GM19239 (cell line): ENCODE measurements at places on chromosomes 3 and 15.

DNA sequence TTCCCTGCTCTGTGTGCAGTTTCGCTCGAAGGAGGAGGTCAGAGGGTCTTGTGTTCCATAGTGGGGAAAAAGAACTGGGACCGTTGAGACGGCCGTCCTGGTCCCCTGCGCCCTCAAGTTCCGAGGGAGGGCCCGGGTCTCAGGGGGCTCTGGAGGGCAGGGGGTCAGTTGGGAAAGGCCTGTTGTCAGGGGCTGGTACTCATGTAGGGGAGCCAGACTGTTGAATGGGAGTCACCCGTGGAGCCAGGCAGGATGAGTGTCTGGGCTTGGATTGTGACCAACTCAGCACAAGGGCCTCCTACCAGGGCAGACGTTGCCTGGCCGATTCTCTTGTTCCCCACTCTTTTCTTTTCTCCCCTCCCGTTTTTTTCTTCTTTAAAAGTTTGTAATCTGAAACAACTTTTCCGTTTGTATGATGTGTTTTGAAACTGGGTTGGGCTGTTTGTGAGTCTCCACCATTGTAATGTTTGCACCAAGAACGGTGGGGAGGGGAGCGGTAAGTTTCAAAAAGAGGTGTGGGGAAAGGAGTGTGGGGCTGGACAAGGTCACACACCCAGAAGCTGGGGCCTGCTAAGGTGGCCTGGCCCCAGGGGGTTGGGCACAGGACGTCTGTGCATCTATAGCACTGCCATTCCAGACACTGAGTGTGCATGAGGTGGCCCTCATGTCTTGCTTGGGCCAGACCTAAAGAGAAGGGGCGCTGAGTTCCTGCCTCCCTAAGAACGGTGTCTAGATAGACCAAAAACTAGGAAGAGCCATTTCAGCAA, 1.1 kb downstream of the CMTM7 start:
- no peak for DNase-seq

DNA sequence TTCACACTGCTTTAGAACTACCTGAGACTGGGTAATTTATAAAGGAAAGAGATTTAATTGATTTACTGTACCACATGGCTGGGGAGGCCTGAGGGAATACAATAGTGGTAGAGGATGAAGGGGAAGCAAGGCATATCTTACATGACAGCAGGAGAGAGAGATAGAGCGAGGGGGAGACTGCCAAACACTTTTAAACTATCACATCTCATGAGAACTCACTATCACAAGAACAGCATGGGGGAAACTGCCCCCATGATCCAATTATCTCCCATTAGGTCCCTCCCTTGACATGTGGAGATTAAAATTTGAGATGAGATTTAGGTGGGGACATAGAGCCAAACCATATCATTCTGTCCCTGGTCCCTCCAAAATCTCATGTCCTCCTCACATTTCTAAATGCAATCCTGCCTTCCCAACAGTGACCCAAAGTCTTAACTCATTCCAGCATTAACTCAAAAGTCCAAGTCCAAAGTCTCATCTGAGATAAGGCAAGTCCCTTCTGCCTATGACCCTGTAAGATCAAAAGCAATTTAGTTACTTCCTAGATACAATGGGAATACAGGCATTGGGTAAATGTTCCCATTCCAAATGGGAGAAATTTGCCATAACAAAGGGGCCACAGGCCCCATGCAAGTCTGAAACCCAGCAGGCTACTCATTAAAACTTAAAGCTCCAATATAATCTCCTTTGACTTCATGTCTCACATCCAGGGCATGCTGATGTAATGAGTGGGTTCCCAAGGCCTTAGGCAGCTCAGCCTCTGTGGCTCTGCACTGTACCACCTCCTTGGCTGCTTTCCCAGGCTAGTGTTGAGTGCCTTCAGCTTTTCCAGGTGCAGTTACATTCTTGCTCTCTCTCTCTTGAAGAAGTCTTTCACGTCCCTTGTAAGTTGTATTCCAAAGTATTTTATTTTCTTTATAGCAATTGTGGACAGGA, 481.7 kb upstream of the TGFBR2 start:
- no peak for DNase-seq

GRCh38 chr15:77040673-77041072, 30.2 kb downstream of the TSPAN3 start:
- no peak for DNase-seq

GRCh38 chr3:104273046-104273649, 1093.6 kb upstream of the ALCAM start:
- DNase-seq: no peak
